NCI-H524 (cell line): ENCODE measurements at places on chromosomes 11 and 22.

DNA sequence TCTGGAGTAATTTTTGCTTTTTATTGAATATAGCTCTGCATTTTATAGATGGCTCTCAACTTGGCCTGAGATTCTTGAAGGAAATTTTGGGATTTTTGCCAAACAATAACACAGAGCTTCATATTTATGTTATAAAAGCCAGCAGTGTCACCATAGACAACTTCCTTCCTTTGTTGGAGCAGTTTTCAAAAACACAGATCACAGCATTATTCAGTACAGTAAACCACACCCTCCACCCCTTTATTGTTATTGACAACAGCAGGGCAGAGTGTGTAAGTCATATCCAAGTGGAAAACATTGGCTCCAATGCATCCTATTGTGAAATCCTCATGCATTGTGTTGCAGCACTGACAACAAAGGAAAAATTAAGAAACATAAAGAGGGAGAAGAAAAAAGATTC, 62.6 kb upstream of the PRSS23 start:
- DNase-seq: no peak

- no peak for DNase-seq
These were observed 2.5 kb upstream of the PYGM start for GRCh38 chr11:64762277-64762673.

DNA sequence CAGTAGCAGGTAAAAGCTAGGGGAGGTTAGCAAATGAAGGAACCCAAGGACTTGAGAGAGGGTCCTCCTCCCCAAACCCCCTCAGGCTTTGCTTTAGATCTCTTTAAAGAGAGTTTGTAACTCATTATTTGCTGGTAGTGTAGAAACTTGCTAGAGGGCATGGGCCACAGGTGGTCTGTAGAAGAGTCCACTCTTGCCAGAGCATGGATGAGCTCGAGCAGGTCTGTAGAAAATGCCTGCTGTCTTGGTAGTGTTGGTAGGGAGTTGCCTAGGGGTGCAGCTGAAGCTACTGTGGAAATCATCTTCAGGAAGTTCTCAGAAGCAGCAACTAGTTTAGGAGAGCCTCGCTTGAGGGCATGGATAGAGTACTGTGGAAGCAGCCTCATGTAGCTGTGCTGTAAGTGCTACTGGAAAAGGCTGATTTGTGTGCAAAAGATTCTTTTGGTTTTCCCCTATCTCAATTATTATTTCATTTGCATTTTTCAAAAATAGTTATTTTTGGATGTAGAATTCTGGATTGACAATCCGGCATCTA, 104.3 kb downstream of the TMEM135 start:
- DNase-seq: no peak

GRCh38 chr11:62905296-62905695, 15.9 kb downstream of the CHRM1 start:
- no peak for DNase-seq

GRCh38 chr22:36311386-36312085, 58.6 kb downstream of the APOL1 start:
- DNase-seq: no peak

DNA sequence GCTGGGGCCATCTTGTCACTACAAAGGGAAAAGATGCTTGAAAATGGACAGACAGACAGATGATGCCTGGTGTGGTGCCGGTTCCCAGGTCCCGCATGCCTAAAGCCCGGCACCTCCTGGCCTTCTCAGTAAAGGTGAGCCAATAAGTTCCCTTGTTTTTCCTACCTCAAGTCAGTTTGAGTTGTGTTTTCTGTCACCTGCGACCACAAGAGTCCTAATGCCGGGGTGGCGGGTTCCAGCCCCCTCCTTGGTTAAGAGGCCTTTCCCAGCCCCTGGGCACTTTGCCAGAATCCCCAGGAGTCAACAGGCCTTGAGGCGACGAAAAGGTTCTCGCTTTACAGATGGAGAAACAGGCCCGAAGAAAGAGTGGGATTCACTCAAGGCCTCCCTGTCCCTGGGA, 9.0 kb downstream of the FGF19 start:
- no peak for DNase-seq
